Tibial nerve (tissue), 4 donors: ENCODE measurements at places on chromosomes 12 and 14. TPM values are rescaled to one million over a fixed set of nuclear protein-coding genes. Genes with fewer than 3 reads are reported as not detected.

- no peak for DNase-seq
These were observed 29.1 kb upstream of the GCH1 start for GRCh38 chr14:54931598-54932340.

- DNase-seq: peak; percentile 44
These were observed 12.5 kb upstream of the AJUBA start for GRCh38 chr14:22994762-22995275.

The LTB4R2 gene
- total RNA-seq: 23.9 TPM

The NGB gene
- total RNA-seq: not detected

The HOXC12 gene
- 0.22 TPM for total RNA-seq
